ENCODE measurements at places on chromosomes 6 and 20.

DNA sequence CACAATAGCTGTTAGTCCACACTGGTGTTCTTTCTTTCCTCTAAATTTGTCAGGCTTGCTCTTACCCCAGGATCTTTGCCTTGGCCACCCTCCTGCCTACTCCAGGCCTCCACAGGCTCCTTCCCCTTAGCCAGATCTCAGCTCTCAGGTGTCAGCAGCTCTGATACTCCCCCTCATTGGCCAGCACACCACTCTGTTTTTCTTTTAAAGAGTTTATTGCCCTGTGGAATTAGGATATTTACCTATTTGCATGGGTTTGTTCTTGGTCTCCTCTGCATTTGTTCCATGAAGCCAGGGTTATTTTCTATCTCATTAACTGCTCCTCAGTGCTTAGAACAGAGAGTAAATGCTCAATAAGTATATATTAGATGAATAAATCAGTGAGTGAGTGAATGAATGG lies 36.8 kb downstream of the GCNT2 start:
- no peak for DNase-seq

- no peak for DNase-seq
Measured at GRCh38 chr6:39836606-39837005, 44.4 kb downstream of the DAAM2 start.

DNA sequence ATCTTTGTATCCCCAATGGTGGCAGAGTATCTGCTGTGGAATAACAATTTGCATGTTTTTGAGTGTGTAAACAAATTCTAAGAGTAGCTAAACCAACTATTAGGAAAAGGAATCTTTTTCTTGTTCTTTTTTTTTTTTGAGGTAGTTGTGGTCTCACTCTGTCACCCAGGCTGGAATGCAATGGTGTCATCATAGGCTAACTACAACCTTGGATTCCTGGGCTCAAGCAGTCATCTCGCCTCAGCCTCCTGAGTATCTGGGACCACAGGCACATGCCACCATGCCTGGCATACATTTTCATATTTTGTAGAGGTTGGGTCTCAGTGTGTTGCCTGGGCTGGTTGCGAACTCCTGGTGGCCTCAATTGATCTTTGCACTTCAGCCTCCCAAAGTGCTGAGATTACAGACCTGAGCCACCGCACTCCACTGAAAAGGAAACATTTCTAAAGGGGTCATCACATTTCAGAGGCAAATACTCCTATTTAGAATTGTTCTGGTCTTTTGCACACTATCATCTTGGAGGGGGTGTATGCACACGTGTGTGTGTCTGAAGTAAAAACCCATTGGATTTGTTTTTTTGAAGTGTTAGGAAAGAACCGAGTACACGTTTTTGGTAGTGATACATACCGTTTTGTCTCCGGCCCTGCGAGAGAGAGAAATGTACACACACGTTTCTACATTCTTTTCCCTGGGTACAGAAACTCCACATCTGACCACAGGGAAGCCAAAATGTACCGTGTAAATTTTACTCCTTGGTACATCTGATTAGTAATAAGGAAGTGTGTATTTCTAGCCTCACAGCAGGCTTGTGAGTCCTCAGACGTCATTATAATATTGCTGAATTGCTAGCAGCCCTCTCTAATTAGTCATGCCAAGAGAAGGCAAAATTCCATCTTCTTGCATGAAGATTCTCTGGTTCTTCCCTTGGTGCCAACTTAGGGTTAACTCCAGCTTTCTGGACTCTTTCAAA lies 183.6 kb downstream of the JARID2 start:
- DNase-seq = no peak

GRCh38 chr20:50272724-50273446 lies 82.3 kb downstream of the CEBPB start:
- DNase-seq = peak; percentile 86

DNA sequence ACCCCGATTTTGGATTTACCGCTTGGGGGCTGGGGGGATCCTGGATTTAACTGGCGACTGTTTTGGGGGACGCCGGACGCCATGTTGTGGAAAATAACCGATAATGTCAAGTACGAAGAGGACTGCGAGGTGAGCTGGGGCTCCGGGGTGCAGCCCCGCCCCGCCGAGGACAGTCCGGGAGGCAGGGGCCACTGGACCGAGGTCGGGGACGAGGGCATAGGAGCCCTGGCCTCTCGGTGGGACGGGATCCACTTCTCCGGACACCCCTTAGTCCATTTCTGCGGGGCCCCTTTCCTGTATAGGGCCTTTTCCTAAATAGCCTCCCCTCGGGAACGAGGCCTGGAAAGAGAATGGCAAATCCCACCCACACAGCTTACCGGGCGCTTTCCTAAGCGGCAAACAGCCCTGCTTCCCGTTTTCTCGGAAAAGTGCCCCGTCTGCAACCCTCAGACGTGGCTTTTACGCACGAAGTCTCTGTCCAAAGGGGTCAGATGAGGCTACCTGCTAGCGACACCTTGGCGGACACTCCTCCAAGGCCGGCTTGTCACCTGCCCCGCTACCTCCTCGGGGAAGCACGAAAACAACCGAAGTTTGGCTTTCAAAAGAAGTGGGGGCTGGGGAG lies 469 bp downstream of the TFAP2C start:
- no peak for DNase-seq

DNA sequence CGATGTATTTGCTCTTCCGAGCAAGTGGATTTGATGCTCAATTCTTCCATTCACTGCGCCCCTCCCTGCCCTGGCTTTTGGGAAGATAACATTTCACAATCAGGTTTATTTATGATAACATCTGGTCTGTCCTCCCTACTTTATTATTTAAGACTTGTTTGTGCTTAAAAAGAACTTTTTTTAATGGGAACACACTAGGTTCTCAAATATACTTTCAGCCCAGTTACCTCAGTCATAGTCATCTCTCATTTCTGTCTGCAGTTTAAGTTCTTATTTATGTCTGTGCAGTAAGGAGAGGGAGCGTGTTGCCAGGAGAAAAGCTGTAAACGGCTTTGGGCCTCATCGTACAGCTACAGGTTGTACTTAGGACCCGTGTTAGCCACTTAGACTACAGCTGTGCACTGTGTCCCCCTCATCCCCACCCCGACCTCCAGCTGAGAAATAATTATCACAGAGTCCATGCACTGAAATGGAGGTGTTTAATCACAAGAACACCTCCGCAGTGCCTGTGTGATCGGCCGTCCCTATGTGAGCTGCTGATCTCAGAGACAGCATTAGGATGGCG lies 99.3 kb downstream of the RPP40 start:
- no peak for DNase-seq

- no peak for DNase-seq
Measured at GRCh38 chr6:8738951-8739350, 303.6 kb upstream of the SLC35B3 start.

- no peak for DNase-seq
Measured at GRCh38 chr20:62367136-62367632, at the start of gene LAMA5. LAMA5 (minus strand) TSS chr20:62367312; CDS start chr20:62367245, 67 bp downstream.

DNA sequence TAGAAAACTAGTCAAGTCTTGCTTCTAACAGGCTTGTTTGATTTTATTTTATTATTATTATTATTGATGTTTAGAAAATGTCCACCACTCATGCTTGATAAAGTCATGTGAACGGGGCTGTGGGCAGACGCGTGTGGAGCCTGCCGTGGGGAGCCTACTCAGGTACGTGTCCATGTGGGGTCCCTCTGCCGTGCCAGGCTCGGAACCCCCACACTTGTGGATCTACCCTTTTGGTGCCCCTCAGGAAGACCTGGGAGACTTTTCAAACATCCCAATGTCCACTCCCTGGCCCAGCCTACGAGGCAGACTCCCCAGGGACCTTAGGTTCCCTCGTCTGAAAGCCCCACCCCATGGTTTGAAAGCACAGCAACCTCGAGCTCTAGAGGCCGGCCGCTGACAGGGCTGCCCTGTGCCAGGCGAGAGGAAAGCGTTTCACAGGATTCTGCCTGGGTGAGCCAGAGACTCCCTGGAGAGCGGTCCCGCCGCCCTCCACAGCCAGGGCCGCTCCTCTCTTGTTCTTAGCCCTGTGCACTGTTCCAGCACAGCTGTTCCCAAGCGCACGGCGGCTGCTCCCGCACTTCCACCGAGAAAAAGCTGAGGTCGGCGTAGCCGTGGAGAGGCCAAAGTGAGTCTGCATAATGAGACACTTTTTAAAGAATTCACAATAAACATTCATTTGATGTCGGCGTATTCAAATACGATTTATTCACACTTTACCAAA lies 249.7 kb downstream of the TTLL2 start:
- DNase-seq = no peak

DNA sequence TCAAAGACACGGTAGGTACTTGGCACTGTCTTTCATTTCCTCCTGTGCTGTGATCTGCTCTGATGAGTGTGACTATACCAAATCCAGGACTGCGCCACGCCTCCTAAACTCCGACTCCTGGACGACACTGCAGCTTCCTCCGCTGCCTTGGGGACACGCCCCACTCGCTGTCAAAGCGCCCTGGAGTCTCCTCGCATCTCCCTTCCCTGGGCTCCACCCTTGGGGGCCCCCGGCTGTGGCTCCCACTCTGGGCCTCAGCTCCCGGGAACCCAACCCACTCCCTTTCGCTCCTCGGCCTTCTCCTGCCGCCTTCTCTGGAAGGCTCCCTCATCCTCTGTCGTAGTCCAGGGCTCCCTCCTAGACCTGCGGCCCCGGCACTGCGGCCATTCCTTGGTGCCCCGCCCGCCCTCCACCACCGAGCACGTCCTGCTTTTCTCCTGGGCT lies 61.2 kb downstream of the RSPH3 start:
- no peak for DNase-seq

- no peak for DNase-seq
Measured at GRCh38 chr6:55818482-55818881, 56.9 kb downstream of the BMP5 start.

DNA sequence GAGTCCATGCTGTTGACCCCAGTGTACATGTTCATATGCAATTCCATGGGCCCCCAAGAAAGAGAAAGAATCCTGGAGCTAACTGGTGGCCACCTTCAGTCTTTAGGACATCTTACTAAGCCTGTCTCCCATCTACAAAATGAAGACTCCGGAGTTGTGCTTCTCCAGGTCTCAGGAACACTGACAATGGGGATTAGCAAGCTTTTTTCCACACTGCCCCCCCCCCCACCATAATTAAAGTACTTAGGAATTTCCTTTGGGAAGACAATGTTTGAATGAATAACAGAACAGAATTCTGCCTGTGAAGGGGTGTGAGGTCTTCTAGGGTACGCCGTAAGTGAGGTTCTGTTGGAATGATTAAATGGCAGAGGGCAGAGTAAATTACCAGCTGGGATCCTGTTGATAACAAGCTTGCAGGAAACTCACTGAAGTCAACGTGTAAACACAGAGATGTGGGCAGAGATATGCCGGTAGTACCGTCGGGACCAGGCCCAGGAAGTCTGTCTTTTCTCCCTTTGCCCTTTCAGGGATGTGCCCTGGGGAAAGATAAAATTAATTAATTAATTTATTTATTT lies 63.1 kb downstream of the ANKRD6 start:
- no peak for DNase-seq

GRCh38 chr6:3290931-3291211 lies 32.1 kb downstream of the PSMG4 start:
- DNase-seq = no peak

GRCh38 chr20:47606414-47606982 lies 104.8 kb downstream of the NCOA3 start:
- no peak for DNase-seq

DNA sequence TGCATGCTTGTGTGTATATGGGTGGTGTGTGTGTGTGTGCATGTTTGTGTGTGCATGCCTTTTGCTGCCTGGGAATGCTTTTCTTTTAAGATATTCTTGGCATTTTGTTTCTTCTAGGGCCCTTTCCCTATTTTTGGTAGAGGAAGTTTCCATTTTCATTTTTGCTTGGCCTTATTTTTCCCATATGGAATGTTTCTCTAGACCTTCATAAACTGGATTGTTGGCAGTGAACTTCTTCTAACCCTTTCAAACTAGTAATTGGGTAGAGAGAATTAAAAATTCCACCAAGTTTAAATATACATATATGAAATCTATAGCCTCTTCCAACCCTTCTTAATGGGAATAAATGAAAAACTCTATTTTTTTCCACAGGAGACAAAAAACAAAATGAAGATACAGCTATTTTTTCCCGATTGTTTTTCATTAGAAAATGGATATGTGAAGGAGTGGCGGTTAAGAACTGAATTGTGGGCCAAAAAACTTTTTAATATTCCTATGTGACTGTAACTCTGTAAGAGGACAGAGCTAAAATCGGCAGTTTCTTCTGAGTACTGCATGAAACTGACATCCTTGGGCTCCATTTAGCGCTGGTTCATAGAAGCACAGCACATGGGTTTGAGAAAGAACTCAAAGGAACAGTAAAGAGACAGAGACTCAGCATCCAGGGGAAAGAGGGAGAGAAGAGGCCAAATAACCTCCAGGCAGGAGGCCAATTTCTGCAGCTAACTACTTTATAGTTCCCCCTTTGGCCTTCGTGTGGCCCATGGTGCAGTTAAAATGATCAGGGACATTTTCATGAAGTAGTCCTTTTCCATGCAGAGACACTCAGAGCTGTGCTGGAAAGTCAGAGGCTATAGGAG lies 102.1 kb downstream of the TMEM170B start:
- DNase-seq = no peak

- peak; percentile 94 for DNase-seq
Measured at GRCh38 chr20:47847884-47848485, 62.7 kb upstream of the SULF2 start.

- DNase-seq = no peak
Measured at GRCh38 chr6:34490390-34491090, 24.7 kb downstream of the PACSIN1 start.

GRCh38 chr20:34037121-34037520 lies 43.4 kb downstream of the RALY start:
- no peak for DNase-seq

Data from NCI-H1694 (cell line).